Nephron progenitor cell (in vitro differentiated cells): ENCODE measurements at places on chromosomes 4 and X.

- peak; percentile 25 for DNase-seq
- no peak overlapping the region for H3K27ac ChIP-seq
- no peaks in the 10 kb centered on the region for H3K4me1 ChIP-seq
- H3K27me3 ChIP-seq, result peaks cover 5% of the 10 kb centered on the region
- no peak overlapping the region for H3K4me3 ChIP-seq
These were observed 293.2 kb upstream of the PRPS2 start for GRCh38 chrX:12497832-12498591.

GRCh38 chr4:178205826-178206225 is 763.6 kb upstream of the AGA start:
- no peak overlapping the region for H3K27ac ChIP-seq

DNA sequence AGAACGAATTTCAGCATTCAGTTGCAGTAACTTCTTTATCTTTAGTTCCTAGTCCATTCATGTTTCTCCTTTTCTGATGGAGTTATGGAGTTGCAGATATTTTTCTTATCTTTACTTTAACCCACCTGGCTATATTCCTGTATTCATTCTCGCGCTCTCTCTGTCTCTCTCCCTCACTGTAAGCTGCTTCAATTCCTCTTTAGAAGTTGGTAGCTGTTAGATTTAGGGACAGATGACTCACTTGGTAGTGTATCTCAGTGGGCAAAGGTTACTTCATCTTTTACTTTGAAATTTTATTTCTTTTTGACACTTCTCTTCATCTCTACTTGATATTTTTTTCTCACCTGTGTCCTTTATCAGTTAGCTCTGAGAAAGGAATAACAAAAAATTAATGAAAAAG is 49.6 kb upstream of the BRS3 start:
- no peak overlapping the region for H3K4me3 ChIP-seq
- H3K27me3 ChIP-seq, result peaks cover 2% of the 10 kb centered on the region
- H3K4me1 ChIP-seq, result no peaks in the 10 kb centered on the region
- no peak overlapping the region for H3K27ac ChIP-seq
- no peak for DNase-seq

GRCh38 chr4:91076147-91076546 is 949.0 kb downstream of the CCSER1 start:
- peaks cover 13% of the 10 kb centered on the region for H3K4me1 ChIP-seq
- H3K36me3 ChIP-seq, result peaks cover 21% of the 10 kb centered on the region
- no peak overlapping the region for H3K27ac ChIP-seq
- no peak for DNase-seq
- no peak overlapping the region for H3K4me3 ChIP-seq
- H3K27me3 ChIP-seq, result no peaks in the 10 kb centered on the region

- H3K27me3 ChIP-seq, result no peaks in the 10 kb centered on the region
- H3K4me3 ChIP-seq, result no peak overlapping the region
- no peak overlapping the region for H3K27ac ChIP-seq
- no peaks in the 10 kb centered on the region for H3K36me3 ChIP-seq
- DNase-seq, result no peak
These were observed 190.0 kb upstream of the NEIL3 start for GRCh38 chr4:177119691-177120090.

DNA sequence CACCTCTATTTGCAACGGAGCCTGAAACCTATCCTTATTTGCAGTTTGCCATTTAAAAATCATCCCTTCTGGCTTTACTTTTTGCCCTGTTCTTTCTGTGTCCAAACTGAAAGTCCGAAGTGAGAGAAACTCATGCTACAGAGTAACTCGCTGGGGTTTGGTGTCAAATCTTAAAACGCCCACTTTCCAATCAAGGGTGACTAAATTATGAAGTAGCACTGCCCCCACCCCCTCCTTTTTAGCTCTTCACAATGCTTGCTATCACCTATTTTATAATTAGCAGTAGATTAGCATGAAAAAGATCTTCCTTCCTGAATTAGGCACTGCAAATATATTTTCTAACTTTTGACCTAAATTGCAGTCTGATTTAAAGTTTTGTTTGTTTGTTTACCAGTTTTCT is 52.5 kb downstream of the VGLL1 start:
- no peaks in the 10 kb centered on the region for H3K36me3 ChIP-seq
- H3K27me3 ChIP-seq, result peaks cover 11% of the 10 kb centered on the region
- no peak for DNase-seq

DNA sequence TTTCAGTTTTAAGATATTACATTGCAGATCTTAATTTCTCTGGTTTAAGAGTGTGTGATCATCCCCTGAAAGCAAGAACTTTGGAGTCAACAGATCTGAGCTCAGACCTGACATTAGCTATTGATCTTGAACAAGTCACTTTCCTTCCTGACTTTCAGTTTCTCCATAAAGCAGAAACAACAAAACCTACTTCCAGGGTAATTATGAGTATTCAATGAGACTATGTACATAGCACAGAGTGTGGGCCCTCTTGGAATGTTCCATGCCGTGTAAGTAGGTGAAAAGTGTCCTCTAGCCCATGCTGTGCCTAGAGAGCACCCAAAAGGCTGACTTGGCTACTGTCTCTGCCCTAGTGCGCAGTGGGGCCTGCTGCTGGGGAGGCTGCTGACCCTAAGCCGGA is 188.0 kb upstream of the RPL34 start:
- H3K4me1 ChIP-seq, result peaks cover 14% of the 10 kb centered on the region
- H3K27ac ChIP-seq, result no peak overlapping the region
- DNase-seq, result no peak
- no peaks in the 10 kb centered on the region for H3K27me3 ChIP-seq
- peaks cover 4% of the 10 kb centered on the region for H3K36me3 ChIP-seq
